ENCODE measurements at places on chromosomes 4 and X.

- DNase-seq = no peak
Measured at GRCh38 chrX:132216283-132216682, 3.0 kb downstream of the RAP2C start.

GRCh38 chr4:173529477-173530325 is at the start of gene HAND2:
TSS of gene HAND2 (minus strand) at chr4:173530229. CDS start at chr4:173529289, 940 bp downstream.
- DNase-seq = peak; percentile 74

DNA sequence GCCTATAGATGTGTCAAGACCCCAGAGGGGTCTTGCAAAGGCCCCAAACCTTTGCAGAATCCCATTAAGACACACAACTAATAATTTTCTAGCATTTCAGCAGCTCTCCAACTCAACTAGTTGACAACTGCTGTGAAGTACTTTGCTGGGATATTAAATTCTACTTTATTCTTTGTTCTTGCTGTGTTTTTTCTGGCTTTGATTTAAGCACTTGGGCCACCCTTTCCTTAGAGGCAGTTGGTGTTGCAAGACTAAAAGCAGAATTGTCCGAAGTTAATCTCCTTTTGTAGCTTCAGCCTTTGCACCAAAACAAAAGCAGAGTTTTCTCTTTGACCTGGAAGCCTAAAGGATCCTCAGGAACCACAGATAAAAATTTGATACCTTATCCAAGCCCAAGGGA is 353.1 kb upstream of the CLNK start:
- no peak for DNase-seq

- no peak for DNase-seq
Measured at GRCh38 chr4:7498446-7499200, 63.9 kb upstream of the PSAPL1 start.
